ENCODE measurements at places on chromosomes 16 and 17. TPM values are rescaled to one million over a fixed set of nuclear protein-coding genes. Genes with fewer than 3 reads are reported as not detected.

ZNF287 gene
- total RNA-seq: 17.3 TPM

GRCh38 chr16:46733319-46733830, 14.8 kb downstream of the MYLK3 start:
- H3K27me3 ChIP-seq: no peaks in the 10 kb centered on the region
- no peak overlapping the region for H3K27ac ChIP-seq
- no peaks in the 10 kb centered on the region for H3K36me3 ChIP-seq
- DNase-seq: no peak

DNA sequence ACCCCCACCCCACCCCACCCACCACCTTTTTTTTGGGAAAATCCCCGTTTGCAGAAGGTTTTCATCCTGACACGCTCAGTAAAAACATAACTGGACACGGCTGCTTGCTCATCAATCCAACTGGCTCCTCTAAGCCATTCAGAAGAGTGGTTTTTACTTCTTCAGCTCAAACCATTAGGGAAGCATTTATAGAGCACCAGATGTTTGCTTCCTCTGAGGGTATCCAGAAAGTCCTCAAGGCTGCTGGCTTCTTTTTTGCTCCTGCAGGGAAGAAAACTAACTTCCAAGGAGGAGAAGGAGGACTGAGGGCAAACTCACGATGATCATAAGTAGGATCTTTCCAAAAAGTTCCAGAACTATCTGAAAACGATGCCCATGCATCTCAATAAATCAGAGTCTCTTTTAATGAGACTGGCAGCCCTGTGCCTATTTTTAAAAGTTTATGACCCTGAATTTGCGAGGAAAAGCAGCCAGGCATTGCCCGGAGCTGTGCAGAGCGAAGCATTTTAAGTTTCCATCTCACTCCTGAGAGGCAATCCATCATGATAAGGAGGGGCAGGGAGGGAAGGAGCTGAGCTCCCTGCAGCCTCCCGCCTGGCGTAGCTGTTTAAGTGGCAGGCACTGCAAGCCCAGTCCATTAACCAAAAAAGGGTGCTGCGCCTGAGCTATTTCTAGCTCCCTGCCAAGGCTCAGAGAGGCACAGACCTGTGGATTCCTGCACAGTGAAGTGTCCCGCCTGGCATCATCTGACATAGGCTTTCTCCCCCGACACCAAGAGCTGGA, 146.3 kb upstream of the FOXF1 start:
- H3K4me3 ChIP-seq: no peak overlapping the region
- no peaks in the 10 kb centered on the region for H3K4me1 ChIP-seq
- no peak for DNase-seq

DNA sequence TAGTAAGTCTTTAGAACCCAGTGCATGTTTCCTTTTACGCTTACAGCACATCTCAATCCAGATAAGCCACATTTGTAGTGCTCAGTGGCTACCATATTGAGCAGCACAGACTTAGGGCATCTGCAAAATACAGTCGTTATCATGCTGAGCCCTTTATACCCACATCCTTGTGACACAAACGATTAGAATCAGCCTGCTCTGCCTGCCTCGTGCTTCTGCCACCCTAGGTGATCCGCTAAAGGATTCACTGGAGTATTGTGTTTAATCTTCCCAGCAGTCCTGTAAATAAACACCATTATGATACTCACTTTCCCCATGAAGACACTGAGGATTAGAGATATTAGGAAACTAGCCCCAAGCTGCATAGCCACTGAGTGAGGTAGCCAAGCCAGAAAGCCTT, 51.3 kb upstream of the FA2H start:
- no peak for DNase-seq
- no peaks in the 10 kb centered on the region for H3K4me1 ChIP-seq
- no peak overlapping the region for H3K4me3 ChIP-seq
- H3K27me3 ChIP-seq: no peaks in the 10 kb centered on the region

DNA sequence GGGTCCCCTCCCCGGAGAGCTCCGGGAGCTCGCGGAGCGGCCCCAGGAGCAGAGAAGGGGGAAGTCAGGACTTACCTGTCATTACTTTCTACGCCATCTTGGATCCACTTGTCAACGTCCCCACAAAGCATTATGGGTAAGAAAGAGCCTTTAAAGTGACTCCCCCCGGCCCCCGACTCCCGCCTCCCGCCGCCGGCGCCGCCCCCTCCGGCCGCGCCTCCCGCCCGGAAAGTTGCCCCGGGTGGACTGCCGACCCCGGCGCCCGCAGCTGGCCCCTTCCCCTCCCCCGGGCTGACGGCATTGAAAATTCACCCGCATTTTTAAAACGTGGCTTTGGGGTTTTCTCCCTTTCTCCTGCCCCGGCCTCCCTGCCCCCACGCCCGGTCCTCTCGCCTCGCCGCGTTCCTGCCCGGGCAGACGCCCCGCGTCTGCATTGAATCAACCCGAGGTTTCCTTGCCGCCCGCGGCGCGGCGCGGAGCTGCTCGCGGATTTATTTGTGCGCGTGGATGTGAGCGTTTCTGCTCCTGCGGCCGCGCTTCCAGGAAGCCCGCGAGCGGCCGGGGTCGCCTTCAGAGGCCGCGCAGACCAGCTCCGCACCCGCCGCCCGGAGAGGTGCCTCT, at the start of gene HELZ:
Gene HELZ, minus strand, starts transcription at position 124 of the 621 bp plus-strand sequence. CDS start 26,392 bp downstream, outside the sequence.
- no peaks in the 10 kb centered on the region for H3K27me3 ChIP-seq
- peak within 1 kb of the TSS; percentile 91 for H3K27ac ChIP-seq
- H3K4me3 ChIP-seq: peak within 1 kb of the TSS; percentile 97
- H3K36me3 ChIP-seq: peaks cover 3% of the 10 kb centered on the region
- peaks cover 6% of the 10 kb centered on the region for H3K4me1 ChIP-seq

CCL3 gene
- total RNA-seq: not detected

DNA sequence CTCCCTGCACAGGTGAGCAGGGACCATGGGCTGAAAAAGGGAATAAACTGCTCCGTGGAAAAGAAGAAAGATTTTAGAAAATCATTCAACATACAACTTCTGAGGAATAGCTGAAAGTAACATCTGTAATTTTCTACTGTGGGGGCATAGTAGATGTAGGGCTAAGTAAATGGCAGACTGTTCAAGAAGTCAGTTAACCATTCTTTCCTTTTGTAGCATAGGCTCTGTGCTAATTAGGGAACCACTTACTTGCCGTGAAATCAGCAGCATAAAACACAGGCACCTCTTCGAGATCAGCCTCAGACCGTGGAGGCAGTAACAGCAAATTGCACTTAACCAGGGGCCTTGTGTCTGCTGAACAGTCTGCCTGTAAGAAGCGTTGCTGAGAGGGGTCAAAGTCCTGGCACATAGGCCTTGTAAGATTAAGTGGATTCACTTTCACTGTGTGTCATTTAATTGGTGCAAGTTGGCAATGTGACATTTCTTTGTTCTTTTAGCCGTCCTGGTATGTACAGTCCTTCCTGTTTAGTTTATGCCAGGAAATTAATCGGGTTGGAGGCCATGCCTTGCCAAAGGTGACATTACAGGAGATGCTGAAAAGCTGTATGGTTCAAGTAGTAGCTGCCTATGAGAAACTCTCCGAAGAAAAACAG, 10.4 kb downstream of the COG1 start:
- peaks cover 76% of the 10 kb centered on the region for H3K36me3 ChIP-seq
- no peaks in the 10 kb centered on the region for H3K4me1 ChIP-seq

TP53TG3E gene
- total RNA-seq: not detected

TTLL6 gene
- total RNA-seq: 0.78 TPM

IRF8 gene
- 6.4 TPM for total RNA-seq

- H3K4me3 ChIP-seq: no peak overlapping the region
- no peaks in the 10 kb centered on the region for H3K36me3 ChIP-seq
- DNase-seq: no peak
- H3K27me3 ChIP-seq: no peaks in the 10 kb centered on the region
- peaks cover 20% of the 10 kb centered on the region for H3K4me1 ChIP-seq
These were observed 736 bp downstream of the SPATA20 start for GRCh38 chr17:50547736-50548083.

DNA sequence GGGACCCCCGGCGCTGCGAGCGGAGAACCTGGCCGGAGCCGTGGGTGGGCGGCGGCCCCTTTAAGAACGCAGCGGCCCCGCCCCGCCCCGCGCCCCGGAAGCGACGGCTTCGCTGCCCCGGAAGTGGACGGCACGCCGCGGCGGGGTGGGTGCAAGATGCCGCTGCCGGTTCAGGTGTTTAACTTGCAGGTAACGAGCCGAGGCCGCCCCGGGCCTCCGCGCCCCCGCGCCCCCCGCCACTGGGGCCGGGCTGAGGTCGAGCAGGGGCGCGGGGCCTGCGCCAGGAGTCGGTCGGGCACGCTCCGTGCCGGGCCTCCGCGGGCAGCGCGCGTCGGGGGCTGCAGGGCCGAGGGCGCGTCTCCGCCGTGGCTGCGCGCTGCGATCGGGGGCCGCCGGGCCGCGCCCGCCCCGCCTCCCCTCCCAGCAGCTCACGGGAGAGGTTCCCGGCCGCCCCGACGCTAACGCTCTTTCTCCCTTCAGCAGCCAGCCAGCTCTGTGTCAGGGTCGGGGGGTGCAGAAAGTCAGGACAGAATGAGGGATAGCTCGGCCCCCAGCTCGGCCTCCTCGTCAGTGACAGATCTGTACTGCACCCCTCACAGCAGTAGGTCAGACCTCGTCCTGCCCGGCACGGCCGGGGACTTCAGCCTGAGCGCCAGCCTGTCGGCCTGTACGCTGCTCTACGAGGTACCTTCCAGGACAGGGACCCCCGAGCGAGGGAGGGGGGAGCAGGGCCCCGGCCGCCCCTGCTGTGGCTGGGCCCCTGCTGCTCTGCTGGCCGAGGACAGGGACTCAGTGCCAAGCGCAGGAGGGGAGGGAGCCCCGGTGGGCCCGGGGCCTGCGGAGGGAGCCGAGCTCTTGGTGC, at the start of the genes GPS1 and RFNG:
Gene GPS1, plus strand, starts transcription at position 123 of the 862 bp plus-strand sequence. Its CDS starts 34 bp downstream, at position 157.
Gene RFNG, minus strand, starts transcription at position 36 of the 862 bp plus-strand sequence. CDS start 45 bp downstream, outside the sequence.
- peak; percentile 78 for DNase-seq
- H3K4me1 ChIP-seq: peaks cover 18% of the 10 kb centered on the region
- peak within 1 kb of the TSS; percentile 18 for H3K27ac ChIP-seq
- no peaks in the 10 kb centered on the region for H3K27me3 ChIP-seq

TCAP gene
- total RNA-seq: 1.3 TPM

PIGS gene
- total RNA-seq: 37.2 TPM

HS3ST3A1 gene
- total RNA-seq: 0.98 TPM

DNA sequence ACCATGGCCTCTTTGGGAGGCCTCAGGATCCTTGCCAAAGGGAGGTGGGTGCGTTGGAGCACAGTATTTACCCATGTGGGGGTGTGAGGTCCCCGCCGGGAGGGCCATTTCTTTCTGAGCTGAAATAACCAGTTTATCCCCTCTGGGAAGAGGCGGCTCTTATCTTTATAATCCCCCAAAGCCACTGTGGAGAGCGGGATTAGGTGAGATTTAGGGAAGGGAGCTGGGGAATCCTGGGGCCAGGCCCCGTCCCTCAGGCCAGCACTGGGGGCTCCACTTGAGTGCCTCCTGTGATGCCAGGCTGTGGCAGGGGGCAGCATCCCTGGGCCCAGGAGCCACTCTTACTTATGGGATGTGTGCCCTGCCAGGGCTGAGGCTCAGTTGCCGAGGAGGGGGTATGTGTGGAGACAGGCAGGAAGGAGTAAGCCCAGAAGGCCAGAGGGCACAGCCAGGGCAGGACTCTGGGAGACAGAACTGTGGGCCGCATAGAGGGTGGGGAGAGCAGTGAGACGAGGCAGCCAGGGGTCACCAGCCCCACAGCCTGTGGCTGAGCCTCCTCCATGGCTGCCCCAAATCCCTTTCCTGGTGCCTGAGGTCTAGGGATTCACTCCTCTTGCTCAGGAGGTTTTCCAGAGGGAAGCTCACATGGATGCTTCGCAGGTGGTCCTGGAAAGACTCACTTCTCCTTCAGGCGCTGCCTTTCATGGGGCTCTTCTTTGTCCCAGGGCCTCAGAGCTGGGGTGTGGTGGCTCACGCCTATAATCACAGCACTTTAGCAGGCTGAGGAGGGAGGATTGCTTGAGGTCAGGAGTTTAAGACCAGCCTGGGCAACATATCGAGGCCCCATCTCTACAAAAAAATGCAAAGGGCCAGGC, 25.0 kb downstream of the TMEM94 start:
- H3K36me3 ChIP-seq: no peaks in the 10 kb centered on the region
- H3K27me3 ChIP-seq: no peaks in the 10 kb centered on the region
- H3K4me3 ChIP-seq: no peak overlapping the region
- no peak for DNase-seq
- no peak overlapping the region for H3K27ac ChIP-seq
- H3K4me1 ChIP-seq: peaks cover 24% of the 10 kb centered on the region

DNA sequence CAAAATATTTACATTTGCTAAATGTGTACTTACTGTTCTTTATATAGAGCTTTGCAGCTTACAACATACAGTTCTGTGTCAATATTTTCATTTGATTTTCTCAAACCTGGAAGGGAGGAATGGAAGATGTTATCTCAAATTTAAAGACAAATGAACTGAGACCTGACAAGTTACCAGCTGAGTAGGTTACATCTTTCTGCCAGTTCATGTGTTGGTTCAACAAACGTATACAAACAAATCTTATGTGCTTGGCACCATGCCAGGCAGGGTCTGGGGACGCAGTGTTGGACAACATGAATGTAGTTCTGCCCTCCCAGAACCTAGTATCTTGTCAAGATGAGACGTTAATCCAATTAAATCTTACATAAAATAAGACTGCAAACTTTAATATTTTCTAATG, 507.5 kb upstream of the HSBP1 start:
- DNase-seq: no peak
- H3K27me3 ChIP-seq: no peaks in the 10 kb centered on the region
- no peaks in the 10 kb centered on the region for H3K36me3 ChIP-seq
- H3K4me3 ChIP-seq: no peak overlapping the region

DNA sequence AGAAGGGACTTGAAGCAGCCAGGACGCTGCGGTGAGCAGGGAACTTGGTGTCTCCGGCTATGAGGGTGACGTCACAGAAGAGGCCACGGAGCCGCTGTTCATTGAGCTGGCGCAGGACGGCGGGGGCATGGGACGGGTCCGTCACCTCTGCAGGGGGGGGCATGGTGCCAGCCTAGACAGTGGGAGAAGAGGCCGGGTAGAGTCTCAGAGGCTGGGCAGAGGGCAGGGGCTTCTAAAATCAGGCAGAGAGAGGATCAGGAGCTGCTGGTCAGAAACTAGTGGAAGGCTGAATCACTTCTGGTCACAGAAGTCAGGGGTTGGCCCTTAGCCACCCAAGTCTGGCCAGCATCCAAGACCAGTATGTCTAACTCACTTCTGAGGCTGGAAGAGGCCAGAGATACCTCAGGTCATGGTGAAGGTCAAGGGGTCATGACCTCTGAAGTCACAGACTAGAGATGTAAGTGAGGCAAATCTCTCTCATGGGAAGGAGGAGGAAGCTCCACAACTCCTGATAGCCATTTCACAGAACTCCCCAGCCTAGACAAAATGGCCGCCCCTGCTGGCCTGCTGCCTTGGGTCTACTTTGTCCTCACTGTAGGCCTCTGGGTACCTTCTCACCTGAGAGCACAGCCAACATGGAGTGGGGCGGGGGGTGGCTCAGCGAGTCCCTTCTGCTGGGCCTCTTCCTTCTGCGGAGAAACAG, 12.6 kb downstream of the ZBTB4 start:
- H3K27me3 ChIP-seq: no peaks in the 10 kb centered on the region
- peak; percentile 85 for DNase-seq
- peak overlapping the region; percentile 74 for H3K27ac ChIP-seq
- peaks cover 24% of the 10 kb centered on the region for H3K36me3 ChIP-seq
- H3K4me1 ChIP-seq: peaks cover 29% of the 10 kb centered on the region

- H3K4me1 ChIP-seq: peaks cover 23% of the 10 kb centered on the region
- no peak for DNase-seq
- H3K27ac ChIP-seq: no peak overlapping the region
- H3K4me3 ChIP-seq: no peak overlapping the region
- no peaks in the 10 kb centered on the region for H3K27me3 ChIP-seq
- peaks cover 5% of the 10 kb centered on the region for H3K36me3 ChIP-seq
These were observed 2.5 kb downstream of the KNOP1 start for GRCh38 chr16:19715566-19715965.
